ENCODE measurements at places on chromosomes 16 and 17.

- peak overlapping the region; percentile 66 for H3K4me3 ChIP-seq
- H3K27ac ChIP-seq, result peak overlapping the region; percentile 88
- H3K27me3 ChIP-seq, result no peaks in the 10 kb centered on the region
- H3K36me3 ChIP-seq, result peaks cover 16% of the 10 kb centered on the region
- H3K4me1 ChIP-seq, result no peaks in the 10 kb centered on the region
These were observed 1.2 kb upstream of the TMEM204 start for GRCh38 chr16:1532081-1532760.

GRCh38 chr16:25155553-25156460 is 44.3 kb downstream of the LCMT1 start:
- H3K4me1 ChIP-seq, result no peaks in the 10 kb centered on the region
- no peak overlapping the region for H3K27ac ChIP-seq
- no peak overlapping the region for H3K4me3 ChIP-seq
- DNase-seq, result no peak
- H3K27me3 ChIP-seq, result no peaks in the 10 kb centered on the region

DNA sequence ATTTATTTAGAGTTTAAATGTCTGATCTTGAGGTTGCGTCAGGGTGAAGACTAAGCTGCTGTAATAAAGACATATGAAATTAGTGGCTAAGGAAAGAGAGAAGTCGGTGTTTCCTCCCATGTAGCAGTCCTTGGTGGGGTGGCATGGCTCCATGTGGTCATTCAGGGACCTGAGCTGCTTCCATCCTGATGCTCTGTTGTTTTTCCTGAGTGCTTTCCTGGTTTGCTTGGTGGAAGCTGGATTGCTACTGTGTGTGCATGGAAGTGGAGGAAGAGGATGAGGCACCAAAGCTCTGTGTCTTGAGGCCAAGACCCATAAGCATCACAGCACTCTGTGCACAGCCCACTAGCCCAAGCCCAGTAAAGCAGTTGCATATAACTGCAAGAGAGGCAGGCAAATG is 241.8 kb upstream of the CACNG5 start:
- no peaks in the 10 kb centered on the region for H3K4me1 ChIP-seq
- H3K27me3 ChIP-seq, result no peaks in the 10 kb centered on the region
- no peak overlapping the region for H3K27ac ChIP-seq
- no peak overlapping the region for H3K4me3 ChIP-seq

DNA sequence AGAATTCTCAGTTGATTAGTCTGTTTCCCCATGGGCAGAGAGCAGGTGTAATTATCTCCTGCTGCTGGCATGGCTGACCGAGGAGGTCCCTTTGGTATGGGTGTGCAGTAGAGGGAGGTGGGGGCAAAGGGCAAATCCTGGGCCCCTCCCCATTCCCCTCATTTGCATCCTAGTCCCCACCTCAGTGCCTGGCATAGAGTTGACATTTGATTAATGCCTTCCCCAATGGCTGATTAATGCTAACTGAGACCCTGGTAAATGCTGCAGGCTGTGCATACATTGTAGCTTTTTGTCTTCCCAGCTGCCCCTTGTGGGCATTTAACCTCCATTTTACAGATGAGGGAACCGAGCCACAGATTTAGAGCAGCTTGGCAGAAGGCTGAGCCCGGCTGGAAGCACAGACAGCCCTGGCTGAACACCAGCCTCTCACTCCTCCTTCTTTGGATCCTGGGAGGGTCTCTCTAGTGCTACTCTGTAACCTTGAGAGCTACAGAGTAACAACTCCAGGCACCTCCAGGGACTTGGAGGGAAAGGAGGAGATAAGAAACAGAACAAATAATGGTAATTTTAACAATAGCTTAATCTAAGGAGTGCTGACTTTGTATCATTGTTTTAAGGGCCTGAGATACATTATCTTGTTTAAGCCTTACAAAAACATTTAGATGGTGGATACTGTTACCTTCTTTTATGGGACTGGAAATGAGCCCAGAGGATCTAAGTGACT is 5.1 kb downstream of the PLCG2 start:
- H3K27ac ChIP-seq, result no peak overlapping the region
- no peak for DNase-seq
- no peaks in the 10 kb centered on the region for H3K36me3 ChIP-seq
- H3K4me1 ChIP-seq, result no peaks in the 10 kb centered on the region
- no peak overlapping the region for H3K4me3 ChIP-seq

- peak; percentile 87 for DNase-seq
- H3K4me3 ChIP-seq, result peak overlapping the region; percentile 62
- H3K4me1 ChIP-seq, result no peaks in the 10 kb centered on the region
- H3K27ac ChIP-seq, result peak overlapping the region; percentile 54
- H3K36me3 ChIP-seq, result no peaks in the 10 kb centered on the region
- no peaks in the 10 kb centered on the region for H3K27me3 ChIP-seq
These were observed 14.3 kb downstream of the RAPGEFL1 start for GRCh38 chr17:40191237-40192208.

All from right atrium auricular region (tissue), 2 donors.